ENCODE measurements at places on chromosomes 12 and 14.

DNA sequence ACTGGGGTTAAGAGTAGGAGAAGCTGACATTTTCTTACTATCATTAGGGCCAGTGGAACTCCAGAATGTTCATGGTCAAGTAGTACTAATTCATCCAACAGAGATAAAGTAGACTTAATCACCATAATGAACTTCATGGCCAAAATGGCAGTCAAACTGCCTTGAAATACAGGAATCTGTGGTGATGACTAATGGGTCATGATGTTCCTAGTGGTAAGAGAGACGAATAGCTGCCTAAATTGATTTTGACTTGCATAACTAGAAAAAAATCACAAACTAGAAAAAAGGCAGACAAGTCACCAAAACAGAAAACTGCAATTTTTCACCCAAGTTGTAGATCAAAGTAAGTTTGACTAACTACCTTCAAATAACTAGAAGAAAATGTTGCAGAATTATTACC, 138.5 kb downstream of the MGAT4C start:
- no peak for DNase-seq

GRCh38 chr12:69428351-69429073, 41.7 kb upstream of the FRS2 start:
- DNase-seq: no peak

- DNase-seq: no peak
Measured at GRCh38 chr14:91242635-91243034, 1.9 kb downstream of the GPR68 start.

DNA sequence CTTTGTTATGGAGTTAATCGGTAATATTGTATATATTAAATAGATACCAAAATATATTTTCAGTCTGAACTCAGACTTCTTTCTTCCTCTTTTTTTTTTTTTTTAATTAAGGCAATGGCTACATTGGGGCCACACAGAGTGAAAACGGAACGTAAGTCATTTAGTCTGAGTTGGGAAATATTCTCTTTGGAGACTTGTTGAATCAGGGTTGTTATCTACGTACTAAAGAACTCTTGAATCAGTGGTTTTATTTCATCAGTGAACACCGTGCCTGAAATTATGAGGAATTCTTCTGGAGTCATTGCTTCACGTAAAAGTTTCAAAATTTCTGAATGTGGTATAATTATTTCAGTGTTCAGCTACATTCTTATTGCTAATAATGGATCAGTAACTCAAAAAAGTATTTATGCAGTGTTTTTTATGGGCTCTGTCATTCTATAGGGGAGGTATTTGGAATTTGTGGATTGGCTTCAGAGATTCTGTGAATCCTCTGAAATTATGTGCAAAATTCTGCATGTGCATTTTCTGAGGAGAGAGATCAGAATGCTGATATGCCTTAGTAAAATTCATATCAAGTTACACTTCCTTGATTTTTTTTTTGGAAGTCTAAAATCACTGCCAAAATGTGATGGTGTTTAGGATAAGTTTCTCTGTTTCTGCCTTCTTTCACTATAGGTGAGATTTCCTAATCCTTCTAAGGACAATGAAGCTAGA, 39.6 kb downstream of the BRMS1L start:
- no peak for DNase-seq

GRCh38 chr14:21096978-21097635, 1.3 kb downstream of the ZNF219 start:
- DNase-seq: no peak

- DNase-seq: no peak
Measured at GRCh38 chr14:100225169-100225568, 13.8 kb upstream of the YY1 start.

- DNase-seq: no peak
Measured at GRCh38 chr12:110345176-110345661, 58.3 kb downstream of the ANAPC7 start.

DNA sequence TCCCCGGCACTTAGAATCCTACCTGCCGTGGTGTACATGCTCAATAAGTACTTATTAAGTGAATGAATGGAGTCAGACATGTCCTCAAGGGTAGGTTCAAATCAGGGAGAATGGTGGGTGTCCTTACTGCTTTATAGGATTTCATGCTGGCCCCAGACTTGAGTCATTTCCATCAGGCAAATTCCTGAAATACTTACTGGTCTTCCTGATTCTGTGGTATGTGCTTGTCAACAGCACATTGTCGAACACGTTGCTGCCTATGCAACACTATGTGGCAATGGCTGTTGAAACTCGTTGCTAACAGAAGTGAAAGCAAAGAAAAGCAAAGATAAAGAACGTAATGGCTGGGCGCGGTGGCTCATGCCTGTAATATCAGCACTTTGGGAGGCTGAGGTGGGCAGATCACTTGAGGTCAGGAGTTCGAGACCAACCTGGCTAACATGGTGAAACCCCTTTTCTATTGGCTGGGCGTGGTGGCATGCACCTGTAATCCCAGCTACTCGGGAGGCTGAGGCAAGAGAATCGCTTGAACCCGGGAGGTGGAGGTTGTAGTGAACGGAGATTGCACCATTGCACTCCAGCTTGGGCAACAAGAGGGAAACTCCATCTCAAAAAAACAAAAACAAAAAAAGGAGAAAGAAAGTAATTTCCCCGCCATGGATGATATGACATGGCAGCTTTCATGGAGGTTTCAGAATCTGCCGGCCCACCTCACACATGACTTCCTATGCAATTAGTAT, 214.9 kb downstream of the ZFP36L1 start:
- no peak for DNase-seq

DNA sequence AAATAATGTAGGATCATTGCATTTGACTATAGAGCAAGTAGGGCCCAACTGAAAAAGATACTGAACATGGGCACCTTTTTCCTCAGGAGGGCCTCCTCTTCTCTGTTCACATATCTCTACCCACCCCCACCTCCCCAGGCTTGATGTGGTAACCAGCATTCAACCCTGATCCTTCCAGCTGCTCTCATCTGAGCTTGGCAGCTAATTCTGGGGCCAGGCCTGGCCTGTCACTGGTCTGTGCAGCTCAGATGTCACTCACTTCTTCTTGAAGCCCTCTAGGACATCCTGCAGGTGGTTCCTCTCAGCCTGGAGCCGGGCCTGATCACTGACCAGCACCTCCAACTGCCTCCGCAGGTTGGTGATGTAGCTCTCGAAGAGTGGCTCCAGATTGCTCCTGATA, 2.1 kb downstream of the KRT84 start:
- DNase-seq: no peak

DNA sequence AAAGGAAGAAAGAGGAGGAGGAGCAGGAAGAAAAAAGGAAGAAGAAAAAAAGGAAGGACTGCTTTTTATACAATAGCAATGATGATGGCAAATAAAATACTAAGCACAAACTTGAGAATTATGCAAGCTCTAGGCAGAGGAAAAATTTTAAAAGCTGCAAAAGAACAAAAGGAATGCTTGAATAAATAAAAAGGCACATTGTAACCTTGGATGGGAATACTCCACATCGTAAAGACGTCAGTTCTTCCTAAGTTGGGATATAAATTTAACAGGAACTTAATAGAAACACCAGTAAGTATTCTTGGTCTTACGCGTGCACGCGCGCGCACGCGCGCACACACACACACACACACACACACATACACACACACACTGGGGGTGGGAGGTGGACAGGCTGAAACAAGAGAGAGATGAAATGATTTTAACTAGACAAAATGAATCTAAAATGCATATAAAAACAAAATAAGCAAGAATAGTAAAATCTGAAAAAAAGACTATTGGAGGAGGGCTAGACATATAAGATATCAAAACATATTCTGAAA, 43.0 kb downstream of the SERPINA3 start:
- DNase-seq: no peak

DNA sequence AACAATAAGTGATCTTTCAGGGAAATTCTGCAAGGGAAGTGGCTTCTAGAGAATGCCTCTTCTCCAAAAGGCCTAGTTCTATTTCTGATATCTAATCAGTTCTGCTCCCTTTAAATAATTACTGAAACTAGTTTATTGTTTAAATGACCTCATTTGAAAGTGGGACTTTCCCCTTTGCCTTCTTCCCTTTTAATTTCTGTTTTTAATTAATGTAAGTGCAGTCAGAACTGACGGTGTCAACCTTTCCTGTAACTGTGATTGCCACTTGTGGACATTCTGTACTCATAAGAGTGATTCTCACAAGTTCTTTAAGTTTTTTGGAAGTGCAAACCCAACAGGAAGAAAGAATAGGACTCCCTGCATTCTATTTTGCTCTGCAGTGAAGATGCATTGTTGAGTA, 265.3 kb upstream of the PLEKHG7 start:
- no peak for DNase-seq

- no peak for DNase-seq
Measured at GRCh38 chr14:76331328-76332011, 44.5 kb upstream of the ESRRB start.

DNA sequence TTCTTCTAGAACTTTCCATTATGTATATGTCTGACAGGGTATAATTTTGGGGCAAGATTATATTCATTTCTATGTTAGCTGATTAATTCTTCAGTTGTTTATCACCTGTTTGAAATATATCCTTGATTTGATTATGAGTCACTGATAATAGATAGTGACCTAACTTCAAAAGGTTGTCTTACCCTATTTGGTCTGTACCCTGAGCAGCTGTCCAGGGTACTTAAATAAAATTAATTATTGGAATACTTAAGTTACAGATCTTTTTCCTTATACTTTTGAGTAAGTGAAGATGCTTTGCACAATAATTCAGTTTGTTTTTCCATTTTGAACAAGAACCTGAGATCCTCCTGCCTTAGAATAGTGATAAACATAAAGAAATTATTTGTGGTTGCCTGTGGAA, 13.2 kb upstream of the NPAS3 start:
- no peak for DNase-seq

- DNase-seq: no peak
Measured at GRCh38 chr14:48075487-48075886, 400.1 kb upstream of the MDGA2 start.

GRCh38 chr12:117384735-117385134, 23.3 kb upstream of the NOS1 start:
- DNase-seq: no peak

DNA sequence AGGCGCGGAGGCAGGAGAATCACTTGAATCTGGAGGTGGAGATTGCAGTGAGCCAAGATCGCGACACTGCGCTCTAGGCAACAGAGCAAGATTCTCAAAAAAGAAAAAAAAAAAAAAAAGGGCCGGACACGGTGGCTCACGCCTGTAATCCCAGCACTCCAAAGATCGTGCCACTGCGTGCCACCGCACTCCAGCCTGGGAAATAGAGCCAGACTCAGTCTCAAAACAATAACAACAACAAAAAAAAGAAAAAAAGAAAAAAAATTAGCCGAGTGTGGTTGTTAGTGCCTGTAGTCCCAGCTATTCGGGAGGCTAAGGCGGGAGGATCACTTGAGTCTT, 470 bp upstream of the RPL6 start:
- DNase-seq: no peak

DNA sequence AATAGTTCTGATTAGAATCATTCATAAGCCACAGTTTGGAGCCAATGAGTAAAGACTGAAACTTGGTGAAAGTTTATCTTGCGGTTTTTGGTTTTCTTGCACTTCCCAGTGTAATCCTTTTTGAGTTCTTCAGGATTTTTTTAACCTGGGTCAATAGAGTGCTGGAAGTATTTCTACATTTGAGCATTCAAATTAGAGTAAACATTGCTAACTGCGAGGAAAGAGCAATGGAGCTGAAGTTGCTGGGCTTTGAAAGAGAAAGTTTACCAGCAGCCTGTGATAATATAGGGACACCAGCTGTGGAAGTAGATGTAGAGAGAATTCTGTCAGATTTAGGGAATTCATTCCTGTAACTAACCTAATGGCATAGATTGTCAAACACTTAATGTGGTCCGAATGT, 30.3 kb downstream of the ANO6 start:
- no peak for DNase-seq

DNA sequence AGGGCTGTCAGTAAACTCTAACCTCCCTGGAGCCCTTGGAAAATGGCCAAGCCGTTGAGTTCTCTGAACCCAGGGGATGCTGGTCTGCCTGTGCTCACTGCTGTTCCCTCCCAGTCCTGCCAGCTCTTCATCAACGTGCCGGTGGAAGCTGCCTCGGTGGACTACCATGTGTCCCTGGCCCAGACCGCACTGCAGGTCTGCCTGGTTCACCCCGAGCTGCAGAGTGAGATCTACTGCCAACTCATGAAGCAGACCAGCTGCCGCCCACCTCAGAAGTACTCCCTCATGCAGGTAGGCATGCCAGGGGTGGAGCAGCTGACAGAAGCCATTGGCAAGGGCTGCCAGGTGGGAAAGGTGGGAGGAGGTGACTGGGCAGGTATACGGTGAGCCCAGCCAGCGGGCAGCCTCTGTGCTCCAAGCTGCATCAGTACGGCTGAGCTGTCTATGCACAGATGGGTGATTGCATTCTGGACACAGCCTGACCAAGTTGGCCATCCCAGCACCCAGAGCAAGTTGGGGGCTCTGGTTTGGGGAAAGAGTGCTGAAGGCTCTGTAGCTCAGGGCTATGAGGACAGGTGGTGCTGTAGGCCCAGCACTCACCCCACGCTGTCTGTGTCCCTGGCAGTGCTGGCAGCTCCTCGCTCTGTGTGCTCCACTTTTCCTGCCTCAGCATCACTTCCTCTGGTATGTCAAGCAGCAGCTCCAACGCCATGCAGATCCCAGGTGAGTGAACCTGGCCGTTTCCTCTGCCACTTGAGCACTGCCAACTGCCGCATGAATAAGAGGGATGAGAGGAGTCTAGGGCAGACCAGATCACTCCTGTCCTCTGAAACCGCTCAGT, 21.9 kb downstream of the PIGH start:
- DNase-seq: no peak

GRCh38 chr14:36396798-36397197, 76.4 kb upstream of the MBIP start:
- DNase-seq: no peak

DNA sequence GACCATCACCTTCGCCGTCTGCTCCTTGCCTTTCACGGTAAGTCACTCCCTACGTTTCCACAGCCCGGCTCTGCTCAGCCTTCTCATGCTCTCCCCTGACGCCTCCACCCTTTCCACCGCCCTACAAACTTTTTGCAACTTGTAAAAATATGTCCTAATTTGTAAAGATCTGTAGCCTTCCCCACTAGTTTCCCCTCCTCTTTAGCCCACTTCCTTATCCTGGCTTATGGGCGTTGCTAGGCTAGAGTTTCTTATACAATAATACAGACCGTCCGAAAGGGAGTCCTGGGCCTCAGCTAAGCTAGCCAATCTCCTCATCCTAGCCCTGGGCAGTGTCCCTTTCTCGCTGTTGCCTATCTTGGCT, 1.2 kb downstream of the PTGER2 start:
- no peak for DNase-seq

DNA sequence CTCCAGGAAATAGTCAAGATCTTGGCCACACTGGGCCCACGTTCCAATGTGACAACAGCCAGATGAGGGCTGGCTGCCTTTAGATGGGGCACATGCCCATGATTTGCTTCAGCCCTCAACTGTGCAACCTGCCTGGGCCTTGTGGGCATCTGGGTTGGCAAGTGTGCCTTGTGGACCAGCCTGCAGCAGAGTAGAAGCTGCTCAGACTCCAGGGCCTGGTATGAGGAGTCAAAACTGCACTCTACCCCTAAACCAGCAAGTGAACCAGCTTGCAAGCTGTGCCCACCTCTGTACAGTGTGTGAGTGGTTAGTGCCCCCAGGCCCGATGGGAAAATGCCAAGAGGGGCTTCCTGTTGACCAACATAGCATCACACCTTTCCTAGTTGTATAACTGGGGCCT, 17.9 kb downstream of the PHETA1 start:
- DNase-seq: no peak

GRCh38 chr14:33504246-33505099, 446.4 kb downstream of the EGLN3 start:
- DNase-seq: no peak
